Esophagus mucosa (tissue), 1 donor: ENCODE measurements at places on chromosomes 11 and 22. TPM values are rescaled to one million over a fixed set of nuclear protein-coding genes. Genes with fewer than 3 reads are reported as not detected.
A peak's percentile ranks its signal among the peaks of the same experiment; 100 is the strongest.

The SCARF2 gene
- total RNA-seq: 0.48 TPM

The CAPN5 gene
- 30.4 TPM for total RNA-seq

The DEUP1 gene
- total RNA-seq: not detected

The CRYBB3 gene
- total RNA-seq: 0.64 TPM

The PTGDR2 gene
- 0.12 TPM for total RNA-seq

The FOLH1 gene
- total RNA-seq: 3.2 TPM

The OR52I2 gene
- total RNA-seq: not detected

The DKK3 gene
- 21.2 TPM for total RNA-seq

The CST6 gene
- 9.2 TPM for total RNA-seq

The FIBIN gene
- 1.2 TPM for total RNA-seq

The HMBS gene
- 23.7 TPM for total RNA-seq

DNA sequence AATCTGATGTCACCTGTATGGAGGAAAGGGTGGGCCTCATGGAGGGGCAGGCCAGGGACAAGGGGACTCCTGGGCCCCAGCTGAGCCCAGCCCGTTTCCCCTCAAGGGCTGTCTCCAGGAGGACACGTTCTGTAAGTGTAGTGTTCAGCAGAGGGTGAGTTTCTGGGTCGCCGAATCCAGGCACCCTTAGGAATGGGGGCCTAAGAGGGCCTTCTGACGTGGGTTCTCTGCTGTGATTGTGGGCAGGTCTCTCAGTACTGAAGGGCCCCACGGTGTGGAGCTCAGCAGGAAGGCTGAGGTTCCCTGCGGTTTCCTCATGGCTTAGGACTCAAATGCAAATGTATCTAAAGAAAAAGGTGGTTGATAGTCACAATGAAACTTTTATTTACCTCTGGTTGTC, 6.5 kb downstream of the PTDSS2 start:
- no peak for ATAC-seq

- no peak for ATAC-seq
Observed at GRCh38 chr11:133525976-133526375, 6.3 kb downstream of the OPCML start.

DNA sequence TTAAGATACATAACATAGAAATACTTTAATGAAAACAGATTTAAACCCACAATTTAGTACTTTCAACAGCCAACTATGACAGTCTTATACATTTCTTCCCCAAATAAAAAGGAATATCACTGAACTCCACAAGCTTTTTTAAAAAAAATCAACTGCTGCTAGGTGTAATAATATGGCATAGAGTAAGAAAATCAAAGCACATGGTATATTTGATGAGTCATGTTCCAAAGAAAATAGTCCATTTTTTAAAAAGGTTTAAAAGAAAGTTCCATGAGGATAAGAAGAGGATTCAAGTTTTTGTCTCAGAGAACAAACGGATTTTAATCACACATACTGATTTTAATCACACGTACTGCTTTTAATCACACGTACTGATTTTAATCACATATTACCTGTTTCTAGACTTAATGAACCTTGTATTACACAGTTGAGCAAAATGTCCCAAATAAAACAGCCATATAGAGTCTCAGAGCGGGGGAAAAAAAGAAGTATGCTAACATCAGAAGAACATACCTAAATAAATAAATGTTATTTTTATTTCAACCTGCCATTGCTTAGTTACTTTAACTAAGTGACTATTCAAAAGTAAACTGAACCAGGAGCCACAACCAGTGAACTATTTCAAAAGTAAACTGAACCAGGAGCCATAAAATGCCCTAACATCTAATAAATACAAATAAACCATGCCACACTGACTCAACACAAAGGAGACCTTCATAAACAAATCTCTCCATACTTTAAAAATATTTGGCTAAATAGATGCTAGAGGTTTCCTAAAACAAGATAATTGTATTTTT, 198.4 kb downstream of the SBF2 start:
- no peak for ATAC-seq

DNA sequence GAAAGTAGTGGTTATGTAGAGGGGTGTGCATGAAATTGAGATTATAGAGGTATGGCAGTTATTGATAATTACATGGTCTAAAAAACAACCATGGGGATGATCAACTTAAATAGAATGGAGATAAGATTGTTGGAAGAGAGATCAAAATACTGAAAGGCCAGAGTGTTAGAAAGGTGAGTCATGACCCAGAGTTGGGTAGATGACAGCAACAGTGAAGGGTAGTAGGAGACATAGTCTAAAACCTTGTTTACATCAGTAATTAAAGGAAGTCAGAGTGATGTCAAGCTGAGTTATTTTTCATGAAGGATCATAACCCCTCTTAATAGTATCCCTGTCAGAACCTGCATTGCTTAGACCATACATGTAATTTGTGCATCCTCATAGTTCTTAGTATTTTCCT, 110.9 kb downstream of the ELP4 start:
- no peak for ATAC-seq

GRCh38 chr11:11979488-11980117, 28.8 kb downstream of the DKK3 start:
- ATAC-seq: no peak

- ATAC-seq: no peak
Observed at GRCh38 chr22:39776295-39777009, 117.1 kb downstream of the ENTHD1 start.

GRCh38 chr11:77236901-77237300, 64.6 kb downstream of the GDPD4 start:
- no peak for ATAC-seq

DNA sequence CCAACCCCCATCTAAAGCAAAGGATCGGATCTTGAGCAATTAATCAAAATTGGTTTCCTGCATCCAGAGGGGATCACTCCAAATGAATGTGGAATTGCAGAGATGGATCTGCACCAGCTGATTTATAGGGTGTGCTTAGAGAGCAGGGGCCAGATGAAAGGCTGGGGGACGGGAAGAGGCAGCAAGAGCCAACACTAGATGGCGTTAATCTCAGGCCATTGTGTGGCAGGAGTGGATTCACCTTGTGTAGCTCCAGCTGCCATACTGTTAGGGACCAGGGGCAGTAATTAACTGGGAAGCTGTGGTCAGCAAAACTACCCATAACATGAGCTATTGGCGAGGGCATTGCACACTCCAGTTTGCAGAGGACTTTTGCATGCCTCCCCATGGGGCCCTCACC, 35.6 kb downstream of the SERPINH1 start:
- no peak for ATAC-seq

DNA sequence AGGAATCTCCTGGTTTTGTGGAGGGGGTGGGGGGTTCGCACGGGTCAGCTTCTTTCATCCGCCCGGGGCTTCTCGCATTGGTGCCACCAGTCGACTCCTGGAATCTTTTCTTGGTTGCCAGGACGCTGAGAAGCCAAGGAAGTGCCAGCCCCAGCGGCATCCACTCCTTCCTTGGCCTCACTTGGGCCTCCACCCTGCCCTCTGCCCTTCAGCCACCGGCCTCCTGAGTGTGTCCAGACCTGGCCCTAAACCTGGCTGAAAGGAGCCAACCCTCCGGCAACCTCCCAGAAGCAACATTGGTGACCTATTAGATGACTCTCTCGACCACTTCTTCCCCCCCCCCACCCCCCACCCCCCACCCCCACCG, 518 bp upstream of the GALNT18 start:
- peak; percentile 1 for ATAC-seq

GRCh38 chr11:107708792-107709191, 3.1 kb downstream of the SLN start:
- ATAC-seq: no peak

DNA sequence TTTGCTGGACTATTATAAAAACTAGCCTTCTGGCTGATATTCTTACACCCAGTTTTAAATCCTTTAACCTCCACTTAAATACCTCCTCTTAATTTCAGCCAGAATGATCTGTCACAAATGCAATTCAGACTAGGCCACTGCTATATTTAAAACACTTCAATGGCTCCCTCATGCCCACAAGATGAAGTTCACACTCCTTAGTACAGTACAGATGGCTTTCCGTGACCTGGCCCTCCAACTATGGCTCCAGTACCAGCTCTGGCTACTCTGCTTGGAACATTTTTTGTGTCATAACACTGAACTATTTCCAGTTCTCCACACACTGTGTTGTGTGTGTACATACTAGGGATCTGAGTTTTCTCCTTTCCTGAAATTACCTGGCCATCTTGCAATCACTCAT, 353.4 kb downstream of the SOX6 start:
- ATAC-seq: no peak

- ATAC-seq: no peak
Observed at GRCh38 chr22:41516462-41516861, 27.8 kb downstream of the POLR3H start.

- no peak for ATAC-seq
Observed at GRCh38 chr11:101022256-101022655, 107.4 kb downstream of the PGR start.

- ATAC-seq: no peak
Observed at GRCh38 chr11:2707736-2708135, 7.9 kb upstream of the KCNQ1OT1 start.

GRCh38 chr11:132211479-132211878, 841.1 kb downstream of the NTM start:
- ATAC-seq: no peak

GRCh38 chr22:35525687-35526332, 14.8 kb upstream of the RASD2 start:
- ATAC-seq: no peak

DNA sequence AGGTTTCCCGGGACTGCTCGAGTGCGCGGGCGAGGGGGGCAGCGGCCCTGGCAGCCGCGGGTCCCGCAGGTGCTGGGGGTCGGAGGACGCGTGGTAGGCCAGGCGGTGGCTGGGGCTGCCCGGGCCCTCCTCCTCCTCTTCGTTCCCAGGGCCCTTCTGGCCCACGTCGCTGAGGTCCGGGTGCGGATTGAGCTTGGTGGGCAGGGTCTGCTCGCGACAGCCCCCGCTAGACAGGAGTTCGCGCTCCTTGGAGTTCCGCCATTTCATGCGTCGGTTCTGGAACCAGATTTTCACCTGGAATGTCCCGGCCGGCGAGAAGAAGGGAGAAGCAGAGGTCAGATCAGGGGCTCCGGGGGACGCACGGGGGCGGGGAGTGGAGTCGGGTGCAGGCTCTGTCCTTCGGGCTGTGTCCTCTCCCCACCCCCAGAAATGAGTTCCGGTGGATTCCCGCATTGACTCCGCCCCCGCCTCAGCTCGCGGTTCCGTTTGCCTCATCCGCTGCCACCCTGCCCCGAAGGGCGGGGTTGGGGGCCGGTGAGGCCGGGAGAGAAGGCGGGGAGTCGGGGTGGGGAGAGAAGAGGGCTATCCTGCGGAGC, 3.9 kb downstream of the DBX1 start:
- ATAC-seq: no peak

- no peak for ATAC-seq
Observed at GRCh38 chr11:107581147-107581546, 9.8 kb upstream of the ELMOD1 start.

DNA sequence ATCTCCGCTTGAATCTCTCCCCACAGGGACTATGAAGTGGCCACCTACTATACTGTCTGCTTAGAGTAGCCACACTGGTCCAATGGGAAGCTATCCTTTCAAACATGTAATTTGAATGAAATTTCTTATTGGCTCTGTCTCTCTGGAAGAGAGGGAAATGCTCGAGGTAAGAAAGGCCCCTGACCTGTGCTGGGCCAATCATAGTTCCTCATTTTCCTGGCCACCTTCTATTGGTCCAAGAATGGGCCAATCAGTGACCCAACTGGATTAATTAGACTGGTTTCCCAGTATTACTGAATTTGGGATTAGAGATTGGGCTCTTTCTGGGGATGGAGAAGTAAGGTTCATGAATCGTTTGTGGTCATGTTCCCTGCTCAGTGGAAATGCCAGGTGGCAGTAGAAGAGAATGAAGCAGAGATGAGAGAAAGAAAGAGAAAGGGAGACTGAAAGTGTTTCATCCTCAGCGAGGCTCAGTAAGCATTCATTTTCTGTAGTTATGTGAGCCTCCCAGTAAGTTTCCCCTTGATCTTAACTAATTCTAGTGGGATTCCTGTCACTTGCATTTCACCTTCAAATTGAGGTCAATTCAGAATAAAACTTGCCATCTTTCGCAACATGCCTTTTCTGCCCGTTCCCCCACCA, 8.4 kb upstream of the MMP20 start:
- ATAC-seq: no peak

DNA sequence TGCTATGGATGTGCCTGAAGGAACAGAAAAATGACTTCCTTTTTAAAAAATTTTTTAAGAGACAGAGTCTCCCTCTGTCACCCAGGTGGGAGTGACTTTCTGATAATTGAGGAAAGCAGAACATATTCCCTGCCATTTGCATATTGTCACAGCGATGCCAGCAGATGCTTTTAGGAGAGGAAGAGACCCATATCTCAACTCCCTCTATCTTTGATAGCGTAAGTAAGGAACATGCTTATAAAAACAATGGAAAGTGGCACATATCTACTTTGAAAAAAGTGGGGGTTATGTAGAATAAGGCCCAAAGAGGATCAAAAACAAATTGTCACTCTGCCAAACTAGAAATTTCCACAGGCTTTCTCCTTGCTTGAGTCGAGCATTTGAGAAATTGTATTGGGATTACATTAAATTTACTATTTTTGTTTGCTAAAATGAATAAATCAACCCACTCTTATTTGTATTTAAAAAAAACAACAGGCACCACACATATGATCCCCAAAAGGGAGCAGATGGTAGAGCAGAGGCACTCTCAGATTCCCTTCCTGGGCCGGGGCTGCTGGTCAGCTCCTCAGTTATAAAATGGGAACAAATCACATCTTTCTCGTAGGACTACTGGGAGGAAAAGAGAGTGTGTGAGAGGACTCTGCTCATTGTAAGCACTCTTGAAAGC, 68.8 kb upstream of the TSPAN18 start:
- ATAC-seq: no peak

DNA sequence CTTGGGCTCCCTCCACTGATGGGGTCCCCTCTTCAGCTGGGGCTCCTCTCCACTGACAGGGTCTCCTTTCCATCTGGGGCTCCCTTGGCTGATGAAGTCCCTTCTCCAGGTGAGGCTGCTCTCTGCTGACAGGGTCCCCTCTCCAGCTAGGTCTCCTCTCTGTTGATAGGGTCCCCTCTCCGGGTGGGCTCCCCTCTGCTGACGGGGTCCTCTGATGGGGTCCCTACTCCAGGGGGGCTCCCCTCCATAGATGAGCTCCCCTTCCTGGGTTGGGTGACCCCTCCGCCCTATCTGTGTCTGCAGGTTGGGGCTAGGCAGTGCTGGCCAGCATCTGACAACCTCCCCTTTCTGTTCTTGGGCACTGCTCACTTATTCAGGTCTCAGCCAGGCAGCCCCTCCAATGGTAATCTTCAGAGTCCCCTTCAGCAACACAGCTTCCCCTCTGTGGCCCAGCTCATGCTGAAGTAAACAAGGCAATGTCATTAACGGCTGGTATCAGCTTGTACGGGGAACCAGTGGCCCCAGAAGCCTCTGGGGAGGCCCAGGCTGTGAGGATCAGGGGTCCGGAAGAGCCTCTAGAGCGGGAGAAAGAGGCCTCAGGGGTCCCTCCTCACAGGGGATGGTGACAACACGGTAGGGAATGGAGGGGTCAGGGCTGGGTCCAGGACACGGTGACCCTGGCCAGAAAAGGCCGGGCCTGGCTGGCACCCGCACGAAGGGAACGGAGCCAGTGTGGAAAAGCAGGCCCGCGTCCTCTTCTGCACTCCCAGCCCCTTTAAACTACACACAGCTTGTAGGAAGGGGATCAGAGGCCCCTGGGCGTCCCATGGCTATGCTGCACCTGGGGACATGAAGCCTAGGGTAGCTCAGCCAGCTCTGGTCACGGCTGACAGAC, 9.6 kb upstream of the CD81 start:
- peak; percentile 44 for ATAC-seq

- ATAC-seq: no peak
Observed at GRCh38 chr11:112226831-112227401, 688 bp downstream of the PTS start.

GRCh38 chr22:30313527-30314363, 13.0 kb downstream of the TBC1D10A start:
- no peak for ATAC-seq

GRCh38 chr11:13310443-13310842, 32.9 kb downstream of the BMAL1 start:
- ATAC-seq: no peak
